ENCODE measurements at places on chromosomes 11 and 22.

GRCh38 chr22:19663821-19664355, 50.4 kb upstream of the SEPTIN5 start:
- H3K36me3 ChIP-seq = no peaks in the 10 kb centered on the region
- H3K4me1 ChIP-seq = peaks cover 50% of the 10 kb centered on the region
- H3K27ac ChIP-seq = peak overlapping the region; percentile 83
- DNase-seq = peak; percentile 75
- H3K27me3 ChIP-seq = no peaks in the 10 kb centered on the region

- H3K4me3 ChIP-seq = no peak overlapping the region
- H3K27me3 ChIP-seq = no peaks in the 10 kb centered on the region
- H3K27ac ChIP-seq = no peak overlapping the region
- no peaks in the 10 kb centered on the region for H3K4me1 ChIP-seq
Observed at GRCh38 chr11:23865341-23865975, 631.4 kb upstream of the LUZP2 start.

DNA sequence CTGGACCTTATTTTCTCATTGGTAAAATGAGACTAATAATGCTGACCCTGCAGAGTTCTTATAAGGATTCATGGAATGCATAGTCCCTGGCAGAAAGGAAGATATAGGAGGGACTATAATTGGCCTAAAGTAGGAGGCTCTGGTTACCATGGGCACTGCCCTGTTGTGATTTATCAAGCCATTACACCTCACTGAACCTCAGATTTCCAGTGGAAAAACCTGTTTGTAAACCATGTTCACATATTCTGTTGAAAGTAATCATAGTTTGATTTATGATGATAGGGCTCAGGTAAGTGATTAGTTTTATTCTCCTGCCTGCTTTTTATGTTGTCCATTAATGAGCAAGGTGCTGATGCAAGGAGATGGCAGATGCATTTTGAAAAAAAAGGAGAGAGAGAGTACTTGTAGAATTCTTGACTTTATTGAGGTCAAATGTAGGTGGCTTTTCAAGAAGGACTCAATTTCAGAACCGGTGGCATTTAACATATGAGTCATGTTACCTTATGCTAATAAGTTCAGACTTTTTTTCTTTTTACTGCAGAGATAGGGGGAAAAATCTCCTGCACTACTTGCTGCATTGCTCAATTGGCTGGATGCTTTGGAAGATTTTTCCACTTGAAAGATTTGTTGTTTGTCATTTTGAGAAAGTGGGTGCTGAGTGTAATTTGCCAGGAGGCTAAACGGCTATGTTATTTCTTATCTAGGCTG, 14.6 kb downstream of the NF2 start:
- peaks cover 4% of the 10 kb centered on the region for H3K4me1 ChIP-seq
- H3K27ac ChIP-seq = no peak overlapping the region
- H3K27me3 ChIP-seq = no peaks in the 10 kb centered on the region
- no peak for DNase-seq
- no peaks in the 10 kb centered on the region for H3K36me3 ChIP-seq
- no peak overlapping the region for H3K4me3 ChIP-seq

DNA sequence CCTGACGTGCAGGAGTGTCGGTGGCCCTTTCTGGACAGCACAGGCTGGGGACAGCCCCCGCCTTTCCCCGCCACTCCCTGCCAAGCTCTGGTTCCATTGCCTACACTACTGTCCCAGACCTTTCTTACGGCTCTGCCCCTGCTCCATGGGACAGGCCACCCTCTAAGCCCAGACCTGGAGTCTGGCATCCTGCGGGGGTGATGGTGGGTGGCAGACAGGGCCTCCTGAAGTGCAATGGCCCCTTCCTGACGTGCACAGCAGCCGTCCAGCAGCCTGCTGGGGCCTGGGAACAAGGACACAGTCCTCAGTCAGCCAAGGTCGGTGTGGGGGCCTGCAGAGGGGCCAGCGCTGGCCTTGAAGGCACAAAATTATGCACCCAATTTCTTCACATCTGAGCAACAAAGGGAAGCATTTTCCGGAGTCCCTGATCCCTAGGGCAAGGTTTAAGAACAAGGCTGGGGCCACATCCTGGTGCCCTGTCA, 79.7 kb upstream of the KCNQ1OT1 start:
- H3K27ac ChIP-seq = peak overlapping the region; percentile 75
- H3K27me3 ChIP-seq = no peaks in the 10 kb centered on the region
- no peak overlapping the region for H3K4me3 ChIP-seq

- no peaks in the 10 kb centered on the region for H3K4me1 ChIP-seq
- H3K4me3 ChIP-seq = no peak overlapping the region
- H3K36me3 ChIP-seq = no peaks in the 10 kb centered on the region
- H3K27me3 ChIP-seq = no peaks in the 10 kb centered on the region
Observed at GRCh38 chr11:20854215-20854955, 185.0 kb downstream of the NELL1 start.

- H3K4me3 ChIP-seq = no peak overlapping the region
- no peaks in the 10 kb centered on the region for H3K36me3 ChIP-seq
- peak; percentile 53 for DNase-seq
- no peaks in the 10 kb centered on the region for H3K27me3 ChIP-seq
- no peaks in the 10 kb centered on the region for H3K4me1 ChIP-seq
Observed at GRCh38 chr11:23112987-23113886, 253.0 kb upstream of the CCDC179 start.

DNA sequence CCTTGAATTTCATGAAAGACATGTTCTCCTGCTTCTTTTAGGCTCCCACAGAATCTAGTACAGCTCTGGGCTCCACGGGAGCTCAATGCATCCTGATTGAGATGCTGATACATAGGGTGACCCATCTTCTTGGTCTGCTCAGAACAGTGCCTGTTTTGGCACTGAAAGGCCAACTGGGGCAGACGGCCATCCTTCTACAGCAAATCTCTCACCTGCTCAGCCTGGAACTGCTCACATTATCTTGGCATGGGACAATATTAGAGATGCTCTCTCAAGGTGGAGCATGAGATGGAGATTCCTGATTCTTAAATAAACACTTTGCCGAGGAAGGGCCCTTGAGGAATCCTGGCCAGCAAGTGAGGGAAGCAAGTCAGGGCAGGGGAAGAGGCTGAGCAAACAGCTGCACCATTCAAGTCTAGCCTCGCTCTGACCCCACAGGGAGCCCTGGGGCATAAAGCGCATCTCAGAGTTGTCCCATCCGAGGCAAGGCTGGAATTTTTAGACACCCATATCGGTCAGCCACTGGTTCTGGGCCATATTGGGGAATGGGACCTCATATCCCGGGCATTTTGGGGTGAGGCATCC, 58.4 kb upstream of the CSNK2A3 start:
- no peaks in the 10 kb centered on the region for H3K36me3 ChIP-seq
- H3K4me3 ChIP-seq = no peak overlapping the region
- H3K27me3 ChIP-seq = peaks cover 4% of the 10 kb centered on the region
- no peak overlapping the region for H3K27ac ChIP-seq

GRCh38 chr11:132058211-132058772, 687.9 kb downstream of the NTM start:
- no peaks in the 10 kb centered on the region for H3K27me3 ChIP-seq
- no peak overlapping the region for H3K27ac ChIP-seq
- peaks cover 8% of the 10 kb centered on the region for H3K4me1 ChIP-seq
- no peak overlapping the region for H3K4me3 ChIP-seq

- H3K4me1 ChIP-seq = no peaks in the 10 kb centered on the region
- no peak overlapping the region for H3K27ac ChIP-seq
- H3K4me3 ChIP-seq = no peak overlapping the region
- H3K36me3 ChIP-seq = no peaks in the 10 kb centered on the region
- no peak for DNase-seq
Observed at GRCh38 chr11:2074266-2074825, 64.8 kb downstream of the IGF2 start.

DNA sequence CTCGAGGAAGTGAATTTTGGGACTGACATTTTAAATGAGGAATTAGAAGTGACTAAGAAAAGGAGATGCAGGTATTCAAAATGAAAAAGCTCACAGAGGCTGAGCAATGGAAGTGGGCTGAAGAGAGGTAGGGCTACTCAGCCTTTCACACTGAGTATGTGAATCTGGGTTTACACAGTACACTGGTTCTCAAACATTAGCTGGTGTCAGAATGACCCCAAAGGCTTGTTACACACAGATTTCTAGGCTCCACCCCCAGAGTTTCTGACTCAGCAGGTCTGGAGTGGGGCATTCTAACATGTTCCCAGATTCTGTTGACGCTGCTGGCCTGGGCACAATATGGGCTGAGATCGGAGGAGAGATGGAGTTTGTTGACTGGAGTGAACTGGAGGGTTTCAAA, 32.8 kb downstream of the CADM1 start:
- H3K27ac ChIP-seq = no peak overlapping the region
- H3K27me3 ChIP-seq = no peaks in the 10 kb centered on the region
- no peak for DNase-seq
- H3K4me3 ChIP-seq = no peak overlapping the region
- H3K36me3 ChIP-seq = no peaks in the 10 kb centered on the region
- no peaks in the 10 kb centered on the region for H3K4me1 ChIP-seq

DNA sequence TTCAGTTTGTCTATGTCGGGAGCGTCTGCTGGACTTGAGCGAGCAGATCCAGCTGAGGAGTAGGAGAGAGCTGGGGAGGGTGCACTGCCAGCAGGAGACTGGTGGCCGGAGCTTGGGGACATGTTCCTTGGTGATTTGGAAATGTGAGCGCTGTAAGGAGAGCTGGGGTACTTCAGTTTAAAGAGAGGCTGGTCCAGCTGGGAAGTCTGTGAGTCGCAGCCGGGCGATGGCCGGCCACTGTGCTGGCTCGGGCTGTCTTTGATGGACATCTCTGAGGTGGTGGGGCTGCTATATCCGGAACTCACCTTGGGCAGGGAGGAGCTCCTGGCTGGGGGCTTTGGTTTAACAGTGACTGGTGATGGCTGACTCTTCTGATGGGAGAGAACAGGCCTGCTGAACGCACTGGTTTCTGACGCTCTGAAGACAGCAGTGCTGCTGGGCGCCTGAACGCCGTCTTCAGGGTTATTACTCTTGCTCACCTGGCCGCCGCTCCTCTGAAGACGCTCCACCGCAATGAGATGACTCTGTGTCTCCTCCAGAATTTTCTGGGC, 63.6 kb upstream of the PITPNB start:
- H3K4me3 ChIP-seq = no peak overlapping the region
- peaks cover 74% of the 10 kb centered on the region for H3K36me3 ChIP-seq
- H3K27me3 ChIP-seq = no peaks in the 10 kb centered on the region

DNA sequence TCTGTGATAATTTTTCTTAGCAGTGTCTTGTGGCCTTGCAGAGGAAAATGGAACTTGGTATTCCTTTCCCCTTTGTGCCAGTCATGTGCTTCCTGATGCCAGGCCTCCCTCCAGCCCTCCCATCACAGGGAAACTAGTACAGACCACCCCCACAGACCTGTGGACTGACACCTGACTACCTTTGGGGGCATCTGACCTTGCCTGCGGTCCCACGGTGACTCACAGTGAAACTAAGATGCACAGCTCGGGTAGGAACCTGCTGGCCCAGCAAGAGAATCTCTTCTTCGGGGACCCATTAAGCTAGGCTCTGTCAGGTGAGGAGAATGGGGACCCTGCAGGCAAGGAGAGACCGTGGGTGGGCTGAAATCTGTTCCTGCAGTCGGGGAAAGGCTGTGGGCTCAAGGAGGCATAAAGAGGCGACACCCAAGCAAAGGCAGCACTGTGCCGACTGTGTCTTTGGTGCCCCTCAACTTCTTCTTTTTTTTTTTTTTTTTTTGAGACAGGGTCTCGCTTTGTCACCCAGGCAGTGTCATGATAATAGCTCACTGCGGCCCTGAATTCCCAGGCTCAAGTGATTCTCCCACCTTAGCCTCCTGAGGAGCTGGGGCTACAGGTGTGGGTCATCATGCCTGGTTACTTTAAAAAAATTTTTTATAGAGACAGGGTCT, 20.8 kb upstream of the PEX26 start:
- no peaks in the 10 kb centered on the region for H3K36me3 ChIP-seq
- no peak for DNase-seq
- no peaks in the 10 kb centered on the region for H3K27me3 ChIP-seq
- peaks cover 13% of the 10 kb centered on the region for H3K4me1 ChIP-seq
- no peak overlapping the region for H3K4me3 ChIP-seq

- peak; percentile 39 for DNase-seq
- H3K4me3 ChIP-seq = peak overlapping the region; percentile 58
- peaks cover 18% of the 10 kb centered on the region for H3K27me3 ChIP-seq
- H3K4me1 ChIP-seq = peaks cover 34% of the 10 kb centered on the region
Observed at GRCh38 chr11:64285885-64286800, 495 bp downstream of the GPR137 start.

- peaks cover 45% of the 10 kb centered on the region for H3K4me1 ChIP-seq
- no peak overlapping the region for H3K4me3 ChIP-seq
- H3K27ac ChIP-seq = no peak overlapping the region
- H3K36me3 ChIP-seq = peaks cover 8% of the 10 kb centered on the region
- no peak for DNase-seq
- peaks cover 33% of the 10 kb centered on the region for H3K27me3 ChIP-seq
Observed at GRCh38 chr11:57466680-57467079, 6.4 kb downstream of the RTN4RL2 start.

- H3K4me1 ChIP-seq = peaks cover 11% of the 10 kb centered on the region
- no peak for DNase-seq
- H3K27me3 ChIP-seq = no peaks in the 10 kb centered on the region
- no peak overlapping the region for H3K4me3 ChIP-seq
- H3K27ac ChIP-seq = no peak overlapping the region
- no peaks in the 10 kb centered on the region for H3K36me3 ChIP-seq
Observed at GRCh38 chr11:132587716-132588115, 944.6 kb downstream of the OPCML start.

DNA sequence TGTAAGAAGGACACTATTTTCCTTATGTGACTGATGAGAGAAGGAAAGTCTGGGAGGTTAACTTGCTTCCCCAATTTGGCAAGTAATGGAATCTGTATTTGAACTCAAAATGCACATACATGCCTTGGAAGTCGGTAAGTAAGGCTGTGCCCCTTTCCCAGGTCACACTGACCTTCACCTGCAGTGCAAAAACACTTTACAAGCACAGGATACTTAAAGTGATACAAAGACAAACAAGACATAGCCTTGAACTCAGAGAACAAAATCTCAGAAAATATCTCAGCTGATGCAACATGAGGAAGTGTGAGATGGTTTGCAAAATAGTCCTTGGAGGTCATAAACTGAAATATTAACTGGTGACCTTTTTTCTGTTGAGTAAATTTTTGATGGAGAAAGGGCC, 251.1 kb downstream of the RAB38 start:
- no peak overlapping the region for H3K27ac ChIP-seq
- H3K27me3 ChIP-seq = no peaks in the 10 kb centered on the region
- no peaks in the 10 kb centered on the region for H3K4me1 ChIP-seq
- DNase-seq = no peak

All from muscle of leg (tissue), 16 donors.